ENCODE measurements at places on chromosomes 7 and 10.

- no peak for DNase-seq
Observed at GRCh38 chr7:116546054-116546453, 21.2 kb downstream of the CAV1 start.

DNA sequence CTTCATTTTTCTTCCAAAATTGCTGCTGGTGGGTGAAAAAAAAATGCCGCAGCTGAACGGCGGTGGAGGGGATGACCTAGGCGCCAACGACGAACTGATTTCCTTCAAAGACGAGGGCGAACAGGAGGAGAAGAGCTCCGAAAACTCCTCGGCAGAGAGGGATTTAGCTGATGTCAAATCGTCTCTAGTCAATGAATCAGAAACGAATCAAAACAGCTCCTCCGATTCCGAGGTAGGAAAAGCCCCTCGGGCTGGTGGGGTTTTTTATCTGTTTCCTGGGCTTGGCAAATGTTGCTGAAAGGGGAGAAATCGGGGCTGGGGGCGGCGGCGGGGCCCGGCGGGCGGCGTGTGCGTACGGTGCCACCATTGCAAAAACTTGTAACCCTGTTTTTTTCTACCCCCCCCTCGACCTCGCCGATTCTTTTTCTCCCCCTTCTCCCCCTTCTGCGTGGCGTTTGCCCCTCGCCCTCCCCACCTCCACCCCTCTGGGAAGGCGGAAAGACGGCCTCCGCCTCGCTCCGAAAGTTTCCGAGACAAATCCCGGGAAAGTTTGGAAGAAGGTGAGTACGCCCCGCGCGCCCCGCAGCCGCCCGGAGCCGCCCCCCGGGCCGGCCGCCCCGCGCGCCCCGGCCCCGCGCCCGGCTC, 789 bp downstream of the TCF7L2 start:
- DNase-seq: no peak

DNA sequence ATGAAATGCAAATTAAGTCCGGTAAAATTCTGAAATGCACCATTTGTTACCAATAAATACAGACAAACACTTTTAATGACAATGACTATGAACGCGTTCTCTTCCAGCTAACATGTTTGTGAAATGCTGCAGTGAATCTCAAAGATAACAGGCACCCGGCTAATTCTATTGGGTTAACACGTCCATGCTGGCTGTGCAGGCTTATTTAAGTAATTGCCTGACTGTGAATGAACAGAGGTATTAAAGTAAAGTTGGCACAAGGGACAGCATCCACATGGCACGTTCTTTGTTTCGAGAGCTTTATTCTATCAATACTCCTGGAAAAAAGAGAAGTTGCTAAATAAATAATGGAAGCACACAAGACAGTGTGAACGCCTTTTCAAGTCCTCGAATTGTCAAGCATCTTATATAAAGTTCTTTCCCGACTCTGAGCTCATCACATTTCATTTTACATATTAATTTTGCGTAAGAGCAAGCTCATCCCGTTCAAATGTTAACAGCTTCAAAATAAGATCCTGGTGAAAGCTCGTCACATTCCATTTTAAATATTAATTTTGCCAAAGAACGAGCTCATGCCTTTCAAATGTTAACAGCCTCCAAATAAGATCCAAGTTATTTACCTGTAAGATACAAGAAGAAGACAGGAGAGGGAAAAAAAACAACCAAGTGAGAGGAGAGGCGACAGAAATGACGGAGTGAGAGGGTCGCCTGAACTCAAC, 111.3 kb upstream of the RHEB start:
- DNase-seq: no peak

DNA sequence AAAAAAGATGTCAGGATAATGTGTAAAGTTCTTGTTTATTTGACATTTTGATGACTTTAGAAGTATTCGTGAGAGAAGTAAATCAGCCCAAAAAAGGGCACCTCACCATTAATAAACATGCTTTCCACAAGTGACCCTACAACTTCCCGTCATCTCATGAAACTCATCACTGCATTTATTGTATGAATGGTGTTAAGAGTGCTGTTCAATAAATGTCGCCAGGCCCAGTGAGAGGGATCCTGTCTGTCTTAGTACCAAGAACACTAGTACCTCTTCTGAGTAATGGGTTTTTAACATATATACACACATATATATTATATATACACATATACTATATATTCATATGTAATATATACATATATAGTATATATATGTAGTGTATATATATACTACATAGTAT, 61.9 kb downstream of the TMEM26 start:
- DNase-seq: no peak

DNA sequence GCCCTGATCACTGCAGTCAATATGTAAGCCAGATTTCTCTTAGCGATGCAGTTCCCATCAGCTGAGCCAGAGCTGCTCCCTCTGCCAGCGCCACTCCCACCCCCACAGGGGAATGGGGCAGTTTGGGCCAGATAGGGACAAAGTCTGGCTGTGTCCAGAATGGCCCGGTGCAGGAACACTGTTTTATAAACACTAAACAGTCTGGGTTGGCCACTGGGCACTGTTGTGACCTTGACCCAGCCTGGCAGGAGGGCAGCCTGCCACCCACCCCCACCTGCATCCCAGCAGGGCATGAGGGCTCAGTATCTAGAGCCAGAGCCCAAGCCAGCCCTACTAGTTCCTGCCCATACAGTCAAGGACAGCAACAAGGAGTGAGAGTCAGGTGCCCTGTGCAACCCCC, 1.3 kb downstream of the OGDHL start:
- no peak for DNase-seq
